ENCODE measurements at places on chromosomes 3 and 15.

GRCh38 chr15:70096215-70097062, 1.3 kb downstream of the TLE3 start:
- DNase-seq: peak; percentile 86

- DNase-seq: peak; percentile 71
Observed at GRCh38 chr15:55277116-55277564, 12.5 kb downstream of the RAB27A start.

DNA sequence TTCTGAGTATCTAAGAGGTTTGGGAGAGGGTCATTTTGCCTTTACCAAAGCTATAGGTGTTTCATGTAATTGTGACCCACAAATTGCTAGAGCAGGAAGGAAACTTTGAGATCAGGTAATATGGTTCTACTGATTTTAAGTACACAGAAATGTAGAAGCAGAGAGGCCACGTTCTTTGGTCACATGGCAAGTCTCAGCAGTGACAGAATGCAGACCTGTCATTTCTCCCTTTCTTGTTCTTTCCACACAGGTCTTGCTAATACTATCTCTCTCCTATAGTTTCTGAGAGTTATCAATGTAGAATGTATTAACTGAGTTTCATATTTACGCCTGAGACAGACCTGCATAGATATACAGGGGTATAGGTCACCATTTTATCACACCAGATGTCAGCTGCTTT, 10.9 kb upstream of the RTP1 start:
- no peak for DNase-seq

DNA sequence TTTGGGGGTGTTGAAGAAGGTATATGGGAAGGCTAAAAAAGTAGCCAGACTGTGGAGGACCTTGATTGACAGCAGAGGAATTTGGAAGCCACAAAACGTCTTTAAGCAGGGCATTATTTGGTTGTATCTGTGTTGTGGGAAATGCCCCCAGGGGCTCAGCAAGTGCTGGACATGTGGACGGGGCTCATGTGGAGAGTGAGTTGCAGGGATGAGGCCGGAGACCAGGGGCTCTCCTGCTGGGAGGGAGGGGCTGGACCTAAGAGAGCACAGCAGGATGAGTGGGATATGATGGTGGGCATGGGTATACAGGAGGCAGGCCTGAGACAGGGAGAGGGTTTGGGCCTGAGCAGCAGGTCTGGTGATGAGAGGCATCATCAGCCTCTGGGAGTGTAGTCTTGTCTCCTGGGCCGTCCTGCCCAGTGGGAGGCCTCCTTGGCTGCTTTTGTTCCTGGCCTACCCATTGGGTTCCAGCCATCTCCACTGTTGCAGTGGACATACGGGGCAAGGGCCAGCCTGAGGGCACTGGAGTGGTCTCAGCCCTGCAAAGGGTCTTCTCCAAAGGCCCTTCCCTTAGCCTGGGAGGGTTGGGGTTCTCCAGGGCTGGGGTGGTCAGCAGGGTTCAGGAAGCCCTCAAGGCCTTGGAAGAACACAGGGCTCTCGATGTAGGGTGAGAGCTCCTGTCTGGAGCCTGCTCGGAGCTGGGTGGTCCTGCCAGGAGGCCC, 27.5 kb downstream of the ACAD9 start:
- no peak for DNase-seq

GRCh38 chr15:25186411-25186810, 231.6 kb downstream of the SNRPN start:
- no peak for DNase-seq

- DNase-seq: no peak
Observed at GRCh38 chr3:56308471-56308870, 159.8 kb downstream of the ERC2 start.

DNA sequence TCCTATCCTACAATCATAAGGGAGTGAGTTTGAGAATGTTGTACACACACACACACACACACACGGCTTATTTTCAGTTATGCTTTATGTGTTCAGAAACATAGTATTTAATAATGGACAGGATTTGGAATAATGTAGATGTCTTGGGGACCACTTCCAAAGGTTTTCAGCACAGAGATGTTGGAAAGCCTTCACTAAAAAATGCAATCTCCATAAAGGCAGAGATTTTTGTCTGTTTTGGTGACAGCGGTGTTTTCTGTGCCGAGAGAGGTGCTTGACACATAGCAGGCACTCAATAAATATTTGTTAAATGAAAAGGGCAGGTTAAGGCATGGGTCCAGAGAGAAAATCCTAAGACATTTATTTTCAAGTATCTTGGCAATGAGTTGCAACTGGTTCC, 428.2 kb upstream of the RGMA start:
- no peak for DNase-seq

- no peak for DNase-seq
Observed at GRCh38 chr15:35111861-35112260, 26.8 kb upstream of the NANOGP8 start.

GRCh38 chr3:127158614-127159229, 34.2 kb upstream of the PRR23E start:
- DNase-seq: no peak
